ENCODE measurements at places on chromosomes 13 and 19. TPM values are rescaled to one million over a fixed set of nuclear protein-coding genes. Genes with fewer than 3 reads are reported as not detected.

OR4F17 gene
- polyA plus RNA-seq = not detected

LSR gene
- 5.3 TPM for polyA plus RNA-seq

SBK3 gene
- polyA plus RNA-seq = not detected

CLDN10 gene
- not detected for polyA plus RNA-seq

TUBA3C gene
- not detected for polyA plus RNA-seq

ZSWIM9 gene
- 0.54 TPM for polyA plus RNA-seq

MEDAG gene
- not detected for polyA plus RNA-seq

OR7D2 gene
- polyA plus RNA-seq = not detected

DNA sequence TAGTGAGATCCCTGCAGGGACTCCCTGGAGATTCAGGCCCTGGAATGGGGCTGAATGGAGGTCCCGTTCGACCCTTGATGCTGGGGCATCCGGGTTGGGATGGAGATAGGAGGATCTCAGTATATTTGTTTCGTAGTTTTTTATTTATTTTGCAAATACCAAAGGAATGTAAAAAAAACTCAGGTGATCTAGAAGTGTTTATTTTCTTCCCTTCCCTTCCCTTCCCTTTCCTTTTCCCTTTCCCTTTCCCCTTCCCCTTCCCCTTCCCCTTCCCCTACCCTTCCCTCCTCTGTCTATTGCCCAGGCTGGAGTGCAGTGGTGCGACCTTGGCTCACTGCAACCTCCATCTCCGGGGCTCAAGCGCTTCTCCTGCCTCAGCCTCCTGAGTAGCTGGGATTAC, 4.5 kb downstream of the GTPBP3 start:
- DNase-seq = no peak
- no peak overlapping the region for H3K27ac ChIP-seq
- H3K4me3 ChIP-seq = no peak overlapping the region
- H3K36me3 ChIP-seq = no peaks in the 10 kb centered on the region
- peaks cover 16% of the 10 kb centered on the region for H3K4me1 ChIP-seq

- H3K36me3 ChIP-seq = no peaks in the 10 kb centered on the region
- no peak for DNase-seq
- H3K4me3 ChIP-seq = no peak overlapping the region
- no peak overlapping the region for H3K27ac ChIP-seq
- peaks cover 26% of the 10 kb centered on the region for H3K4me1 ChIP-seq
Measured at GRCh38 chr13:22108979-22109378, 438.1 kb downstream of the FGF9 start.

- H3K27me3 ChIP-seq = no peaks in the 10 kb centered on the region
- no peak for DNase-seq
- H3K4me3 ChIP-seq = no peak overlapping the region
Measured at GRCh38 chr13:107864543-107865317, 350.6 kb downstream of the LIG4 start.

GRCh38 chr13:51258612-51259548, 36.7 kb downstream of the FAM124A start:
- H3K4me1 ChIP-seq = no peaks in the 10 kb centered on the region
- no peak overlapping the region for H3K4me3 ChIP-seq
- H3K36me3 ChIP-seq = no peaks in the 10 kb centered on the region
- no peak for DNase-seq
- H3K27me3 ChIP-seq = peaks cover 2% of the 10 kb centered on the region

DNA sequence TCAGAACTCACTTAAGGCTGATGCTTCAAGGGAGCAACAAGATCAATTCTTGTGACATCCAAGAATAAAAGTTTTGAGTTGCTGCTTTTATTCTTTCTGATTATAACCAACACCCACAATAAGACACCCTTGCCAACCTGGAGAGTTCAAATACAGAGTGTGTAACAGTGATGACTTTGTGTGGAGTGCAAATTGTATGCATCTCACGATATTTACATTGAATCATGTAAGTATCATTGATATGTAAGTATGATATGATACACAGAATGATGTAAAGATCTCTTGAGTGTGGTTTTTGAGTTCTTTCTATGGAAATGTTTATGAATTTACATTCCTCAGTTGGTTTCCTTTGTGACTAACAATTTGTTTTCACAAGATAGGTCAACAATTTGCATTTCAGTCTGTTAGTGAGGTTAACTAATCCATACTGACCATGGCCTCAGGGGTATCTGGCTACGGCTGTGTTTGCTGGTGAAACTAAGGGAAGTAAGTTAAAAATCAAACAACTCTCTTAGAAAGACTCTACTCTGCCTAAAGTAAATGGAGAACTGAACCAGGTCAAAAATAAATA, 12.4 kb downstream of the LHFPL6 start:
- peaks cover 8% of the 10 kb centered on the region for H3K27me3 ChIP-seq
- H3K27ac ChIP-seq = no peak overlapping the region
- no peaks in the 10 kb centered on the region for H3K36me3 ChIP-seq
- H3K4me1 ChIP-seq = no peaks in the 10 kb centered on the region
- no peak for DNase-seq

DNA sequence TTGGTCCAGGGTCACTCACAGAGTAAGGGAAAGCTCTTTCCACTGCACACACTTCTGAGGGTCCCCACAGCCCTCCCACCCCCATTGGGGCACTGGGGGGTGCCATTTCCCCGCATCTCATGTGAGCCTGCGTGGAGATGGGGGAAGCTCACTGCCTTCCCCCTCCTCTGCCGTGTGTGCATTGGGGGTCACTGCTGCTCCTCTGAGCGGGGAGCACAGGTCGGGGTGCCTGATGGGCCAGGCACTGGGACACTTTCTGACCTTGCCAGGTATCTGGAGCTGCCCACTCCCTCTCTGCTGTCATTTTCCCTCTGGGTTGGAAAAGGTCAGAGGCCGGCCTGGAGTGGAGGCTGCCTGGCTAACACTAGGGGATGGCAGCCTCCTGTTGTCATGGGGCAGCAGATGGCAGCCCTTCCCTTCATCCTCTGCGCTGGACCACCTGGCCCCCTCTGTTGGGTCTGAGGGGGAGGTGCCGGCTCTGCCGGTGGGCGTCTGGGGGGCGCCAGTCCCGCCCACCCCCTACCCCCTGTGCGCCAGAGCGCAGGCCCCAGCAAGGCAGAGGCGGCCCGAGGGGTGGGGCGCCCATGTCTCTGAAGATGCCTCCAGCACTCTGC, 9.1 kb downstream of the SSBP4 start:
- H3K4me1 ChIP-seq = peaks cover 40% of the 10 kb centered on the region
- H3K36me3 ChIP-seq = no peaks in the 10 kb centered on the region
- H3K4me3 ChIP-seq = peak overlapping the region; percentile 35
- peak overlapping the region; percentile 19 for H3K27ac ChIP-seq

GRCh38 chr19:19209372-19209771, 2.4 kb upstream of the NCAN start:
- DNase-seq = no peak
- no peaks in the 10 kb centered on the region for H3K36me3 ChIP-seq
- H3K4me1 ChIP-seq = peaks cover 19% of the 10 kb centered on the region
- H3K4me3 ChIP-seq = no peak overlapping the region

- no peaks in the 10 kb centered on the region for H3K36me3 ChIP-seq
- H3K4me3 ChIP-seq = no peak overlapping the region
- DNase-seq = no peak
- H3K27ac ChIP-seq = no peak overlapping the region
- H3K4me1 ChIP-seq = peaks cover 26% of the 10 kb centered on the region
Measured at GRCh38 chr13:113649212-113649611, 8.8 kb downstream of the ATP4B start.

- no peaks in the 10 kb centered on the region for H3K36me3 ChIP-seq
- H3K27ac ChIP-seq = no peak overlapping the region
- no peak overlapping the region for H3K4me3 ChIP-seq
- H3K27me3 ChIP-seq = no peaks in the 10 kb centered on the region
- no peaks in the 10 kb centered on the region for H3K4me1 ChIP-seq
Measured at GRCh38 chr13:103615771-103616170, 549.6 kb upstream of the SLC10A2 start.

DNA sequence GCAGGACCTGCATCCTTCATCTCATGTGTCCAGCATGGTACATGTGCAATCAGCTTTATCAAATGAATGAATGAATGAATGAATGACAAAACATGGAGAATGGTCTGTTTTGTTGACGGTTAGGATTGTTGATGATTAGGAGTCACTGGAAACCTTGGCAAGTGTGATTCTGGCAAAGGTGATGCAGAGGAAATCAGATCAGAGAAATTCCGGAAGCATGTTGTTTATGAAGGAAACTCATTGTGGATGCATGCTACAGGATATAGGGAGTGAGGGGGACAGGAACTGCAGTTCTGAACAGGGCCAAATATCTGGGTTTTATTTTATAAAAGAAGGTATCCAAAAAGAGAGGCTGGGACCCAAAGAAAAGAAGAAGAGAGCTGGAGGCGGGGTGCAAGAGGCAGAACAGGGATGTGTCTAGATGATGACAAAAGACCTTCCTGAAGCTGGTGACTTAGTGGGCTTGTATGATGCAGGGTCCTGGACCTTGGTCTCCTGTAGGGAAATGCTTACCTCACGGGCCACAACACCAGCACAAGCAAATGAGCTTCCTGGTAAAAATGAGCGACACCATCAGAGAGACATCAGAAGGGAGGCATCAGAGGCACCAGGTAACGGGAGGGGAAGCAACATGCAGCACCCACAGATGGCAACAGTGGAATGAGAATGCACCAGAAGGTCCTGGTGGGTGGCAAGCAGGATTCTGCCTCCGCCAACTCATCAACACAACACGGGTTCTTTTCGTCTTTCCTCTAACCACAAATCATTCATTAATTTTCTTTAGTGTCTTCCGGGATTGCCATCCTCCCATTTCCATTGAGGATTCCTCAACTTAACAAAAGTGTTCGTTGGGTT, 159.6 kb downstream of the FOXO1 start:
- H3K4me3 ChIP-seq = no peak overlapping the region
- peaks cover 4% of the 10 kb centered on the region for H3K36me3 ChIP-seq
- no peak for DNase-seq
- H3K4me1 ChIP-seq = no peaks in the 10 kb centered on the region
- peaks cover 3% of the 10 kb centered on the region for H3K27me3 ChIP-seq

- no peak overlapping the region for H3K4me3 ChIP-seq
- H3K36me3 ChIP-seq = no peaks in the 10 kb centered on the region
- H3K27ac ChIP-seq = no peak overlapping the region
- peaks cover 3% of the 10 kb centered on the region for H3K27me3 ChIP-seq
- H3K4me1 ChIP-seq = no peaks in the 10 kb centered on the region
Measured at GRCh38 chr13:109370496-109370895, 415.9 kb downstream of the IRS2 start.

- no peak for DNase-seq
- peaks cover under 1% of the 10 kb centered on the region for H3K27me3 ChIP-seq
- peaks cover 41% of the 10 kb centered on the region for H3K4me1 ChIP-seq
- H3K36me3 ChIP-seq = no peaks in the 10 kb centered on the region
- no peak overlapping the region for H3K27ac ChIP-seq
- H3K4me3 ChIP-seq = no peak overlapping the region
Measured at GRCh38 chr19:45113628-45114027, 20.6 kb downstream of the PPP1R37 start.

DNA sequence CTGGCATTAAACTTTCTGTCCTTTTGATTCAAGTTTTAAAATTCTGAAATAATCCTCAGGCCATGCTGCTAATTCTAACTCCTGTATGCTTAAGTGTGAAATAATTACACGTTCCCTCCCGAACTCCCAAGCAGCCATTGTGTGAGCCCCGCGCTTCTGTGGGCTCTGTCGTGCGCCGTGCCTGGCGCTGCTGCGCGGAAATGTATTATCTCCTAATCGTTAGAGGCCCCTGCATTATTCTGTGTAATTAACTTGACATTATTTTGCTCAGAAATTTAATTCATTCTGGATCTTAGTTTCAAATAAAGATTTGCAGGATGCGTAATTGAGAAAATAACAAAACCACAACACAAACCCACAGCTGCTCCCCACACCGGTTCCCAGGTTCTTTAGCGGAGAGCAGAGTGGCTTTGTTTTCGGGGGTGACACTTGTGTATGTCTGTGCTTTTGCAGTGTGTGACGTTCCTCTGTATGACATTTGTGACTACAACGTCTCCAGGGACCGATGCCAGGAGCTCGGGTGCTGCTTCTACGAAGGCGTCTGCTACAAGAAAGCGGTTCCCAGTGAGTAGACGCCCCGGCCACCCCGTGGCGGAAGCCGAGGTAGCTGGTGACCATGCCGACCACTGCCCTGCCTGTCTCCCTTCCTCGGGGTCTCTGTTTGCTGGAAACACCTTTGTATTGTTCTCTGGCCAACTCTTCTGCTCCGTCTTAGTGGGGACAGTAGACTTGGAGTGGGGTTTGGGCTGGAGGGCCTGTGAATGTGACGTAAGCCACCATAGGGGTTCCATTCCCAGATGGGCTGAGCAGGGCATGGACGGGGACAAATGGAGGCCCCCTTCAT, 7.5 kb downstream of the TEX29 start:
- H3K27ac ChIP-seq = no peak overlapping the region
- H3K4me3 ChIP-seq = no peak overlapping the region
- peaks cover 4% of the 10 kb centered on the region for H3K27me3 ChIP-seq
- no peak for DNase-seq

- H3K4me1 ChIP-seq = no peaks in the 10 kb centered on the region
- no peaks in the 10 kb centered on the region for H3K36me3 ChIP-seq
- DNase-seq = no peak
- H3K4me3 ChIP-seq = no peak overlapping the region
Measured at GRCh38 chr19:788686-788982, 8.6 kb upstream of the PTBP1 start.

GRCh38 chr13:28409648-28410047, 85.3 kb downstream of the FLT1 start:
- H3K4me3 ChIP-seq = peak overlapping the region; percentile 13
- peaks cover 3% of the 10 kb centered on the region for H3K27me3 ChIP-seq
- H3K4me1 ChIP-seq = peaks cover 21% of the 10 kb centered on the region
- no peak overlapping the region for H3K27ac ChIP-seq
- no peak for DNase-seq
- H3K36me3 ChIP-seq = peaks cover 4% of the 10 kb centered on the region

DNA sequence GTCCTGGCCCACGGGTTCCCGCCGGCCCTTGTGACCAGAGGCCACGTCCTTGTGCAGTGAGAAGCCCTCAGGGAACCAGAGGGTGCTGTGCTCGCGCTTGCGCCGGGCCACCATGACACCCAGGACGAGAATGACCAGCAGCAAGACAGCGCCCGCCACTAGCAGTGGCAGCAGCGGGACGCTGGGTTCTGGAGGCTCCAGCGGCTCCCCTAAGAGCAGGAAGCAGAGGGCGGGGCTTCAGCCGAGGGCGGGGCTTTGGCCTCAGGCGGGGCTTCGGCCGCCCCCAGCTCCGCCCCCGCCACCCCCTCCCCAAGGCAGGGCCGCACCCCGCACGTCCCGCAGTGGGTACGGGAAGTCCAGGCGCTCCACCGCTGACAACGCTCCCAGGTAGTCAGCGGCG, 30.4 kb downstream of the NOTCH3 start:
- H3K4me1 ChIP-seq = no peaks in the 10 kb centered on the region
- H3K27me3 ChIP-seq = peaks cover 9% of the 10 kb centered on the region
- no peak for DNase-seq
